ENCODE measurements at places on chromosomes 5 and 9.

GRCh38 chr5:1152771-1153282 is 41.0 kb upstream of the SLC12A7 start:
- no peak for DNase-seq

- no peak for DNase-seq
Measured at GRCh38 chr9:80881940-80882339, 807.4 kb downstream of the TLE1 start.

DNA sequence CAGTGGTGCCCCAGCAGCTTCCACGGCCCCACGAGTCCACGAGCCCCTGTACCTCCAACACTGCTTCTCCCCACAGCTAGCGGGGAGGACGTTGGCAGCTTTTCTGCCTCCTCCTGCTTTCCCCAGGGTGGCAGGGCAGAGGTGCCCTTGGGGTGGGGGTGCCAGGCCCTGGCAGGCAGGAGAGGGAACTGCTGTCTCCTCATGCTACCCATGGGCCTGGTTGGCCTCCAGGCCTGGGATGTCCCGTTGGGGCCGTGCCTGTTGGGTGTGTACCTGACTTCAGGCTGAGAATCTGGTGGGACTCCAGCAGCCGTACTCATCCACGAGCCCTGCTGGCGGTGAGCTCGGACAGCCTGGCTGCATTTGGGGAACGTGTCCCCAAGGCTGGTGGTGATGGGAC is 27.3 kb downstream of the RXRA start:
- DNase-seq, result no peak

- peak; percentile 78 for DNase-seq
Measured at GRCh38 chr9:137029058-137029936, 1.3 kb upstream of the ABCA2 start.

DNA sequence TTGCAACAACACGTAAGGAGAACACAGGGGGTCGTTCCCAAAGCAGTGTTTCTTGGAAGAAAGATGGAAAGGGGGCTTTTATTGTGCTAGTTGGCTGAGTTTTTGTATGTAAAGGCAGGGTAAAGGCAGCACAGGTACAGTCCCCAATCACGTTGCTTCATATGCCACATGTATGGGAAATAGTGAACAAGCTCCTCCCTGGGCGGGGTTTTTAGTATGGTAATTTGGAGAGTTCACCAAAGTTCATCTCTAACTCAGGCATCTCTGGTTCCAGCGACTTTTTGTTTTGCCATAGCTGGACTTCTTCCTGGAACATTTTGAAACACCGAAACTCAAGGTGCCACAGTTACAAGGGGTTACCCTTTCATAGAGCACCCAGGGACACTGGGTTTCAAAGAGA is 133.9 kb downstream of the CAAP1 start:
- no peak for DNase-seq

GRCh38 chr5:170494041-170494440 is 9.8 kb upstream of the KCNIP1 start:
- DNase-seq, result no peak

DNA sequence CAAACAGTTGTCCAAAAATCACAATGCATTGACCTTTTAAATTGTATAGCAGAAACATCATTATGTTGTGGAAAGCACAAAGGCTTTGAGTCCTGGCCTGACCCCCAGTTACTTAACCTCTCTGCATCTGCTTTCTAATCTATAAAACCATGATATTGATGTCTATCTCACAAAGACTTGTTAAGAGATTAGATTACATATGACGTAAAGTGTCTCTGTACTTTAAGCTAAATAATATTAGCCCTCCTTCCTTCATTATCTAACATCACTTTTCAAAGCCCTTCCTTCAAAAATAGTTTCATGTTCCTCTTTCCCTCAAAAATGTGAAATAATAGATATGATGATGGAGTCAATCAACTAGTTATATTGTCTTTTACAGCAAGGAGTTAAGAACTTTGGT is 3.4 kb downstream of the ADAMTS6 start:
- DNase-seq, result no peak

DNA sequence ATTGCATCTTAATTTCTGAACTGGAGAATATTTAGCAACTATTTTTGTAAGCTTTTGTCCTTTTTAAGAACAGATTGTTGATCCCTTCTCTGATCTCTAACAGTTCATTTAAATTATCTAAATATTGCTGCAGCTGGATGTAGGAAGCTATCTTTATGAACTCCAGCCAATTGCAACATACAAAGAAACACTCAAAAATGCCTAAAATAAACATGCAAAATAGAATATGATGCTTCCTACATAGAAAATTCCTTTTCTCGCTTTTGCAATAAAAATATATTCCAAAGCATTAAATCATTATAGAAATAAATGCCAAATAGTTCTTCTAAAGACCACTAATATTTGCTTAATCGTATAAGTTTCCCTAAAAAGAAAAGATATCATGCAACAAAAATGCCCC is 218.6 kb downstream of the LURAP1L start:
- DNase-seq, result no peak

- DNase-seq, result no peak
Measured at GRCh38 chr5:55134053-55134722, 25.8 kb upstream of the GPX8 start.

- no peak for DNase-seq
Measured at GRCh38 chr5:150429410-150429873, 16.7 kb upstream of the CD74 start.

GRCh38 chr5:89988998-89989655 is 420.4 kb downstream of the CETN3 start:
- DNase-seq, result no peak

DNA sequence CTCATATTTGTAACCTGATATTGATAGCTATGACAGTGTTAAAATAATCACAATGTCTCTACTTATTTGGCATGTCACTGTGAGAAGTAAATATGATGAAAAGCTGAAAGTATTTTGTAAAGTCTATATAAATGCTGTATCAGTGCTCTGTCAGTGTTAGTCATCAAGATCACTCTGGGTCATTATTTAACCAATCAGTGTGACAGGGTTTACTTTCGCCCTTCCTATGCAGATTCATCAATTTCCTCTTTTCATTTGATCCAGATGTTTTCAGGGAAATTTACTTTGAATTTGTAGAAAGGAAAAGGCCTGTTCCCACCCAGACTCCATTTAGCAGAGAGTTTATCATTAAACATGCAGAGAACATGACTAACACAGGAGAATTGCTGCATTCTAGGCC is 9.9 kb upstream of the PCSK5 start:
- no peak for DNase-seq

GRCh38 chr9:92424340-92424739 is at the start of gene OMD:
Gene OMD (minus strand): TSS chr9:92424471. CDS start chr9:92417558, 6,913 bp downstream.
- no peak for DNase-seq

DNA sequence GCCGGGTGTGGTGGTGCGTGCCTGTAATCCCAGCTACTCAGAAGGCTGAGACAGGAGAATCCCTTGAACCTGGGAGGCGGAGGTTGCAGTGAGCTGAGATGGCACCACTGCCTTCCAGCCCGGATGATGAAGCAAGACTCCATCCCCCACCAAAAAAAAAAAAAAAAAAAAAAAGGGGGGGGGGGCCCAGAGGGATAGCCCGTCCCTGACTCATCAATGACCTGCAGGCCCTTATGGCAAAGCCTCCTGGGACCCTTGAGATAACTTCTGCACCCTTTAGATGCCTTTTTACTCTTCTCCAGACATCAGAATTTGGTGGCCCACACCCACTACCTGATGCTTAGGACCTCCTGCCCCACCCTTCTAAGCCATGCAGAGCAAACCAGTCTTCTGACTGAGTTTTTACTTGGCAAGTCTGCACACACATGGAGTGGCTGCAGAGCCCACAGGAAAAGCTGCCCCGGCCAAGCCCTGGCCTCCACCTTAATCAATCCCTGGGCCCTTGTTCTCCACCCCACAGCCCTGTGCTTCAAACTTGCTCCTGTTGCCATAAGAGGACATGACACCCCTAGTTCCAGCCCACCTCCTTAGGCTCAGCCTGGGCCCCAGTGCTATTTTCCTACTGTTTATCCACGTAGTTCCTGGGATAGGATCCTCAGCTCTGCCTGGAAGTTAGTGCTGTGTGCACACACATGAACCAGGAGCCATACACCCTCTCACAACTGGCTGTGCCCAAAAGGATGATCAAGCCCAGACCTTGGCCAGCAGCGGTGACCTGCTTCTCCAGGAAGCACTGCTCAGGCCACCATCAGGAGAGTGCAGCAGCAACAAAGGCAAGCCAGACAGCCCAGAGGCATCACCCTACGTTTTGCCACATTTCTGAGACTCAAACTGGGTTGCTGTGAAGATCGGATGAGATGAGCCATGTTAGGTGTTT is 5.1 kb downstream of the MGAT1 start:
- DNase-seq, result no peak

DNA sequence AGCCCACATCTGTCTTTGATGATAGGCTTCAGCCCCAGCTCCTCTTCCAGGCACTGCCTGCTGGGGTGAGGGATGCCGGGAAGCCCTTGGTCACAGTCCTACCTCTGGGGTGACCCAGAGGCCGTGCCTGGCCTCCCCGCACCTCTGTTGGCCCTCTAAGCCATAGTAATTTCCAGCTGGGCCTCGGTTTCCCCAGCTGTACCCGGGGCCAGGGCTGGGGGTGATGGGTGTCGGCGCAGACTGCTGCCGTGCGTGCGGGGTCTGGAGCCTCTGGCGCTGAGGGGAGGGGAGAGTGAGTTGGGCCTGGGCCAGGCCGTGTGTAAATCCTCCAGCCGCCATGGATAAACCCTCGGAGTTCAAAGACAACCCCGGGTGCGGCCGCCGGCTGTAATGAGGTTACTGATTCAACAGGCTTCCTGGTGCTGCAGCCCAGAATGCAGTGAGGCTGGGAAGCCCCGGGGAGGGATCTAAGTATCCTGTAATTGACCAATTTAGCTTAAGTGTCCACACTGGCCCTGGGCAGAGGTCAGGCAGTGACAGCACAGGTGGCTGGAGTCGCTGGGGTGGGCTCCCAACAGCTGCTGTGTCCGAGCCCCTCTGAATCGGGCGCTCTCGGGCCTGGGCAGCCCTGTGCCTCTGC is 7.1 kb downstream of the RXRA start:
- no peak for DNase-seq

DNA sequence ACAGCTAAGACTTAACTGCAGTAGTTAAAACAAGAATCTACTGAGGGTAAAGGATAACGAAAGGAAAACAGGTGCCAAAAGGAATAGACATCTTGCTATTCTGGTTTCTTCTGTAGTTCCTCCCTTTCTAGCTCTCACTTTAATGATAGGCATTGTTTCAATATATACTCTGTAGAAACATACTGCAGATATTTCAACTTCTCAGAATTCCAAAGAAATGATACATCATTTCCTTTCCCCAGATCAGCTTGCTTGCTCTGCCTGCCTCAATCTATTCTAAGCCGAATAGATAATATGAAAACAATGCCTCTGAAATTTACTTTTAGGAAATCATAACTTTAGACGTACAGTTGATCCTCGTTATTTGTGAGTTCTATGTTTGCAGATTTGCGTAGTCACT is 46.3 kb downstream of the ACO1 start:
- DNase-seq, result no peak

DNA sequence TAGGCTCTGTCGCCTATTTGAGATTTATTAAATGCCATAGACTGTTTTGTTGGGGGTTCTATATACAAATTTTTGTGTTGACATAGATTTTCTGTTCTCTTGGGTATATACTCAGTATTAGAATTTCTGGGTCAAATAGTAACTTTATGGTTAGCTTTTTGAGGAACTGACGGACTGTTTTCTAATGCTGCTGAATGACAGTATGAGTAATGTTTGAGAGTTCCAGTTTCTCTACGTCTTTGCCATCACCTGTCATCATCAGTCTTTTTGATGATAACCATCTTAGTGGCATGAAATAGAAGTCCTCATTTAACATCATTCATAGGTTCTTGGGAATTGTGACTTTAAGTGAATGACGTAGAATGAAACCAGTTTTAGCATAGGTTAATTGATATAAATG is 60.1 kb downstream of the CCDC171 start:
- no peak for DNase-seq

DNA sequence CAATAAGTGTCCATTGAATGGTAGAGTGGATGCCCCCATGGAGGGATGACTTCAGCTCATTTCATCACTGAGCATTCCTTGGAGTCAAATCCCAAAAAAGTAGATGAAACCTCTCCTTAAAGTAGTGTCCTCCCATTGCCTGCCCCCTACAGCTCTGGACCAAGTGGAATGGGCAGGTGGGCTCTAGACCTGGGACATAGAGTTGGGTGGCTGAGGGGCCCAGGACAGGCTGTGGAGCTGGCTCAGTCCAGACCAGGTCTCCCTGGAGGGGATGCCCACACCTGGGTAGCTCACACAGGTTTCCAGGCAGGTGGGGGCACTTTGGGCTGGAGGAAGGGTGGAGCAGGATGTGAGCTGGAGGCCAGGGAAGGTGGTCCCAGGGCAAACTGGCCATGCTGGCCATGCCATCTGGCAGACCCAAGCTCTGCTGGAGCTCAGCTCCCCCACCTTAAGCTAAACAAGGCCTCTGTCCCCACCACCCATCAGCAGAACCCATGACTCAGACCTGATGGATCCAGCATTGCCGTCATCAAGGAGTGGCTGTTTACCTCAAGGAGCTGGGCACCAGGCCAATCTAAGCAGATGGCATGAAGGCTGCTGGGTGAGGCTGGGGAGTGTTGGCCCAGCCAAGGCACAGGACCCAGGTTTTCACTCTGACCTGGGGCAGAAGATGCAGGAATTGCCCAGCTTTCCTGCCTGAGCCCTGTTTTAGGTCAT is 6.2 kb upstream of the SPINK4 start:
- no peak for DNase-seq

GRCh38 chr9:131873335-131873734 is 133.5 kb upstream of the RAPGEF1 start:
- DNase-seq, result no peak

- no peak for DNase-seq
Measured at GRCh38 chr5:148401604-148402003, 17.8 kb downstream of the FBXO38 start.
